Mammary microvascular endothelial cell (primary cell): ENCODE measurements at places on chromosomes 7 and 10. TPM values are rescaled to one million over a fixed set of nuclear protein-coding genes. Genes with fewer than 3 reads are reported as not detected.

The CACNA2D1 gene
- 10.3 and 18.3 TPM in 2 replicates for total RNA-seq

The ADIRF gene
- 34.7 and 71.8 TPM in 2 replicates for total RNA-seq

The MPP7 gene
- 0.34 and 0.47 TPM in 2 replicates for total RNA-seq

The TMEM225B gene
- total RNA-seq = 0.15 TPM in 1 of 2 replicates, not detected in the other
